Natural killer cell (primary cell): ENCODE measurements at places on chromosomes 5 and 9. TPM values are rescaled to one million over a fixed set of nuclear protein-coding genes. Genes with fewer than 3 reads are reported as not detected.
A peak's percentile ranks its signal among the peaks of the same experiment; 100 is the strongest.

- H3K36me3 ChIP-seq: no peaks in the 10 kb centered on the region
- no peak overlapping the region for H3K27ac ChIP-seq
- DNase-seq: no peak
- H3K4me1 ChIP-seq: no peaks in the 10 kb centered on the region
Measured at GRCh38 chr5:149147676-149148075, 6.4 kb downstream of the ABLIM3 start.

DNA sequence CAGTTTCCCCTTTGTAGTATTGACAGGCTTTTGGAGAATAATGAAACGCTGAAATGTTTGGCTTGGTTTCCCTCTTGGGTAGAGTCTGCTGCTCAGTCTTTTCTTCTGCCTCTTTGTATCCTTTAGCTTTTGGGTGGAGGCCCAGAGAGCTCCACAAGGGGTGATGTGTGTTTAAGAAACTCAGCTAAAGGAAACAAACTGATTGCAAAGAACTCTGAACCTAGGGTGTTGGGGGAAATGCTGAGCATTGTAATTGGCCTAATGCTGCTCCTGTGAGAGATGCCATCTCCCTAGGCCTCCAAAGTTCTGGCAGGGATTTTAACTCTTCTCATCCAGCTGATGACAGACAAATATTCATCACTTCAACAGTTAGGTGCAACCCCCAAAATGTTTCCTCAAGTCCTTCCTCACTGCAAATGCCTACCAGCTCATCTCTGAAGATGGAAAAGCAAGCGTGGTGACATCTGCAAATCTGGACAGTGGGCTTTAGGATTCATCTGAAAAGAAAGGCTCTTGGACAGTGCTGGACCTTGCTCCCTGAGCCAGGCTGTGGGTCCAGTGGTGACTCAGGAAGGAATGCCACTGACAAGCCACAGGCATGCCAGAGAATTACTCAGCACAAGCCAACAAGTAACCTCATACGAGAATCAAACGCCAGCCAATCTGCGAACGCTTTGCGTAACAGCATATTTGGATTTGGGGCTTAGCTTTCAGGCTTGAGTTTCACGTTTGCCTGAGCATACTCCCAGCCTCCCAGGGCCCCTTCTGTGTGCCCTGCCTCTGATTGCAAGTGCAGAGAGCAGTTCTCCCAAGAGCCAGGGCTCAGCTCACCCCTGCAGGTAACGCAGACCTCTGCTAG is 30.5 kb upstream of the ZSWIM6 start:
- DNase-seq: no peak
- no peaks in the 10 kb centered on the region for H3K36me3 ChIP-seq
- H3K4me3 ChIP-seq: no peak overlapping the region

GRCh38 chr5:74642543-74642863 is 2.0 kb upstream of the ENC1 start:
- peaks cover 27% of the 10 kb centered on the region for H3K4me1 ChIP-seq
- no peak overlapping the region for H3K27ac ChIP-seq
- no peaks in the 10 kb centered on the region for H3K27me3 ChIP-seq

DNA sequence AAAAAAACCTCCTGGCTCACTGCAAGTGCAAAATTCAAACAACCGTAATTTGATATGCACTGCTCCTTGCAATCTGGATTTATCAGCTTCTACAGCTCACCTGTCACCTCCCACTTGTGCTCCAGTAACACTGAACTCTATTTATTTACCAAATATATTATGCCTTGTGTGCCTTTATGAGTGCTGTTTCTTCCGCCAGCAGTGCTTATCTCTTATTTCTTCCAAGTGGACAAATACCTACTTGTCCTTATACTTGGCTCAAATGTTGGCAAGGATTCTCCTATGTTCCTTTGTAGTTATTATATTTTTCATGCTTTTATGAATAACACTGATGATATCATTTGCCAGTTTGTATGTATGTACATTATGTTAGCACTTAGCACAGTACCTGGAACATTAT is 145.7 kb upstream of the ARRDC3 start:
- H3K4me1 ChIP-seq: no peaks in the 10 kb centered on the region
- H3K4me3 ChIP-seq: no peak overlapping the region
- no peak overlapping the region for H3K27ac ChIP-seq
- no peaks in the 10 kb centered on the region for H3K36me3 ChIP-seq

DNA sequence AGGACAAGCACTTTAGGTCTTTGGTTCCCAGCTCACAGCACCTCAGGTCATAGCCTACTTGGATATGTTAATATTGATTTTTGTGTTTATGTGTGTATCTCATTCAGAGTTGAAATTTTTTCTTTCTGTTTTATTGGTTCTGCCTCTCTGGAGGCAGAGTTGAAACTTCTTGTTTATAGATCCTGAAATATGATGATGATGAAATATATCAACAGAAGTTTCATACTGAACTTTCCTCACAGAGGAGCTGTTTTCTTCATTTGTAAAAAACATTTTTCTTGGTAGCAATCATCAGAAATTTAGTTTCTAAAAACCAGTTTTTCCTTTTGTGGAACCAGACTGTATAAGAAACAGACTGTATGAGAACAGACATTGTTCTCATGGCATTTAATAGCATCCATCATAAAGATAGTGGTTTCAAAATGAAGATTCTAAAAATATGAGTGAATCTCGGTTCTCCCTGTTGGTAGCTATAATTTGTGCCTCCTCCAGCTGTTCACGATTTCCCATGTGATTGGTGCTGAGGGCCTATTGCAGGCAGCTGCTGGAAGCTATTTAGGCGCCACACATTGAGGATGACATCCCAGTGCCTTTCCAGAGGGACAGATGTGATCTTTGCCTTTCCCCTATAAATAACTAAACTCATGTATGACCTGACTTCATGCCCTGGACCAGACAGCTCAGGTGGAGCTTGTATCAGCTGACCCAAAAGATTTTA is 39.5 kb upstream of the CFAP157 start:
- no peak overlapping the region for H3K4me3 ChIP-seq
- H3K27ac ChIP-seq: no peak overlapping the region
- H3K36me3 ChIP-seq: no peaks in the 10 kb centered on the region
- no peak for DNase-seq
- no peaks in the 10 kb centered on the region for H3K27me3 ChIP-seq

GRCh38 chr5:108947164-108947563 is 199.5 kb downstream of the FER start:
- no peaks in the 10 kb centered on the region for H3K36me3 ChIP-seq
- no peak for DNase-seq
- H3K4me3 ChIP-seq: no peak overlapping the region
- no peaks in the 10 kb centered on the region for H3K27me3 ChIP-seq
- H3K27ac ChIP-seq: no peak overlapping the region
- H3K4me1 ChIP-seq: no peaks in the 10 kb centered on the region

DNA sequence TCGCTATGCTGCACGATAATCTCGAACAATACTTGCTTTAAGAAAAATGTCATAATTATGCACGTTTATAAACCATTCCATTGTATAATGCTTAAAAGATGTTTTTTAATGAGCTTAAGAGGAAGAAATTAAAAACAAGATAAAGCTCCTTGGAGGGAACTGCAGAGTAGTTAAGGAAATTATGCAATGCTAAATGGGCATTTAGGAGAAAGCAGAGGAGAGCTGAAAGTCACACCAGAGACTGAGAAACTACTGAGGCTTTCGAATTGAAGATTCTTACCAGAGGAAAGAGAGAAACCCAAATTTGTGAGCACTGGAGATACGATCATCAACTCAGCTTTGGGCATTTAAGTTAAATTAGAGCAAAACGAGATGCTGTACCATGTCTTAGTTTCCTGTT is 119.4 kb downstream of the CDH10 start:
- H3K36me3 ChIP-seq: no peaks in the 10 kb centered on the region
- H3K4me3 ChIP-seq: no peak overlapping the region

- H3K27ac ChIP-seq: no peak overlapping the region
- no peaks in the 10 kb centered on the region for H3K36me3 ChIP-seq
- no peaks in the 10 kb centered on the region for H3K4me1 ChIP-seq
- H3K4me3 ChIP-seq: no peak overlapping the region
Measured at GRCh38 chr9:110655754-110656641, 12.6 kb upstream of the MUSK start.

DNA sequence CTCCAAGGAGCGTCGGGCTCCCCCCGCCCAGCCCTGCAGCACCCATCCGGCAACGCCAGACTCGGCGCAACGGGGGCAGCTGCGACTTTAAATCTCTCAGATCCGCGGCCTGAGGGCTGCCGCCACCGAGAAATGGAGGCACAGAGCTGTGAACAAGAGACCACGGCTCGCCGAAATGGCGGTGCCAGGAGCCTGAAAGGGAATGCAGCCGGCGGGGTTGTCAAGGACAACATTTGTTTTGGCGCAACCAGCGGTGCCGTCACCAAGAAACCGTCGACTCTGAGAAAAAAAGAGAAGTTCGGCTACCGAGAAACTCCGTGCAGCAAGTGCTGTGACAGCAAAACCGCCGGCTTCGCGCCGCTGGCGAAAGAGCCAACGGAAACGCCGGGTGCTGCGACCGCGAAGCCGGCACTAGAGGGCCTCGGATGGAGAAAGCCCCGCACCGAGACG is 2.1 kb upstream of the ANXA2R start:
- DNase-seq: peak; percentile 95
- peak overlapping the region; percentile 98 for H3K27ac ChIP-seq
- peaks cover 2% of the 10 kb centered on the region for H3K36me3 ChIP-seq
- no peaks in the 10 kb centered on the region for H3K27me3 ChIP-seq
- H3K4me3 ChIP-seq: peak overlapping the region; percentile 74

The PCA3 gene
- total RNA-seq: not detected

The SHISAL2B gene
- total RNA-seq: not detected

The OBP2B gene
- total RNA-seq: not detected
